ENCODE measurements at places on chromosomes 7 and 10.

GRCh38 chr7:37109016-37109683, 339.5 kb downstream of the ELMO1 start:
- DNase-seq = no peak

DNA sequence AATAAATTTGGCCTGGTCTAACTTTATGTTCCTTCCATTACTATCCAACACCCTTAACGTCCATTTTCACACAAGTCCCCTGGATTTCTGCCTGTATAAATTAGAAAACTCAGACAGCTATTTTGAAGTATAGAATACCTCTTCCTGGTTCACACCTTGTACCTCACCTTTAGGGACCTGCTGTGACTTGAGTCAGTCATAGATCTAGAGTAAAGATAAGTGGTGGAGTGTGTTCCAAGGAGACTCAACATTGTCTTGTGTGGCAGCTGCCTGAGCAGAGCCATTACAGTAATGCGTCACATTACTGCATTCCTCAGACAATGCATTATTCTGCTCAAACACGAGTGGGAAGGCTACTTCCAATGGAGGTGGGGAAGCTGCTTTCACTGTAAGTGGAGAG, 513.9 kb downstream of the ADRA2A start:
- DNase-seq = no peak

- no peak for DNase-seq
Observed at GRCh38 chr7:115635376-115635775, 395.2 kb downstream of the TFEC start.

- no peak for DNase-seq
Observed at GRCh38 chr7:43590862-43591557, 8.1 kb downstream of the STK17A start.

GRCh38 chr7:139602143-139602722, 78.7 kb downstream of the CLEC2L start:
- no peak for DNase-seq

DNA sequence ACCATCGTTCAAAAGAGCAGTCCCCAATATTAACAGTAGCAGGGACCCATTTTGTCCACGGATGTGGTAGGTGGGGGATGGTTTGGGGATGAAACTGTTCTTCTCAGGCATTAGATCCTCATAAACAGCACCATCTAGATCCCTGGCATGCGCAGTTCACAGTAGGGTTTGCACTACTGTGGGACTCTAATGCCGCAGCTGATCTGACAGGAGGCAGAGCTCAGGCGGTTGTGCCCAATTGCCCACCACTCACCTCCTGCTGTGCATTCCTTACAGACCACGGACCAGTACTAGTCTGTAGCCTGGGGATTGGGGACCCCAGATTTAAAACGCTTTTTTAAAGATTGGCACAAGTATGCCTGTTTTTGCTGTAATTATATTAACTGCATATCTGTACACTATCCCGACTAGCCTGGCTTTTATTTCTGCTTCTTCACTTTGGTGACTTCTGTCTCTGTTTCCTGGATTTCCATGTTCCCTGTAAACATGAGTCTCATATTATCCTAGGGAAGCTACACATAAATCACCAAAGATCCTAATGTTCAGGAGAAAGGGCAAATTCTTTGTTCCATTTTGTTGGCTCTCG, 163.3 kb upstream of the AKR1E2 start:
- no peak for DNase-seq

GRCh38 chr10:132536241-132536876, 1.2 kb upstream of the INPP5A start:
- DNase-seq = no peak

GRCh38 chr7:4765776-4766490, 9.5 kb upstream of the AP5Z1 start:
- DNase-seq = no peak

GRCh38 chr10:14820010-14820774, 17.6 kb downstream of the CDNF start:
- no peak for DNase-seq

- DNase-seq = no peak
Observed at GRCh38 chr7:117873310-117874190, at the start of gene CTTNBP2. CTTNBP2 (minus strand) TSS chr7:117873441; CDS start chr7:117873415, 26 bp downstream.

GRCh38 chr10:21297603-21298383, 227.7 kb downstream of the SKIDA1 start:
- DNase-seq = no peak

- DNase-seq = no peak
Observed at GRCh38 chr10:84715911-84716310, 387.5 kb downstream of the CCSER2 start.

DNA sequence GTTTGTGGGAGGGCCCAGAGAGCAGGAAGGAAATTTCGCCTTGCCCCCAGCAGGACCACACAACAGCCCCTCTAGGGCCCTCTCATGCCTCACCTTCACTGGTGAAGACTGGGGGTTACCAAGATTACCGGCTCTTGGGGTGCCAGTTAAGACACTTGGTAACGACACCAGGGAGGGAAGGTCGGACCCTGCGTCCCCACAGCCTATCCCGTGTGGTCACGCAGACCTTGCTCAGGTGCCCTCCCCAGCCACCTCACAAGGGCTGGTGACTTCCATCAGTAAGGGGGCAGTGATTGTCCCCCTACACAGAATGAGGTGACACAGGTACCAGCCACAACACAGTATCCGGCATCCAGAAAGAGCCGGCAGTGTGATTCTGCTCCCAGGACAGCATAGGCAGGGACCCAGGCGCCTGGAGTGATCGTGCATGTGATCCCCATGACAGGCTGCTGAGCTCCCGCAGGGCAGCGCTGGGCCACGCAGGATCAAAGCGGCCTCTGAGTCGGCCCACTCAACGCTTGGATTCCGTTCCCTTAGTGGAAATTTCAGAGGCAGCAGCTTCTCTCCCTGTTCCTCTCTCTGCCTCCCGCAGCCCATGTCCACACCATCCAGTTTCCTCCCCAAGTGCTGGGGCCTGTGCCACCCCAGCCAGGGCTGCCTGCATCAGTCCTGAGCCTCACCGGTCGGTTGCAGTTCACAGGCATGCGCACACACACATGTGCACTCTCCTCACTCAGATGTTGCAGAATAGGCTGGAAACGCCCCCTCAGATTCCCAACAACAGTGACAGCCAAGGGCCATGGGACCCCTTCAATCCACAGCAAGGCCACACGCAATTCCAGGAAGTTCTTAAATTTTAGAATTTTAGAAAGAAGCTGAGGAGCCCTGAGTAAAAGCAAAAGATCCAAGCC, 35.8 kb downstream of the CAMK2B start:
- DNase-seq = no peak

DNA sequence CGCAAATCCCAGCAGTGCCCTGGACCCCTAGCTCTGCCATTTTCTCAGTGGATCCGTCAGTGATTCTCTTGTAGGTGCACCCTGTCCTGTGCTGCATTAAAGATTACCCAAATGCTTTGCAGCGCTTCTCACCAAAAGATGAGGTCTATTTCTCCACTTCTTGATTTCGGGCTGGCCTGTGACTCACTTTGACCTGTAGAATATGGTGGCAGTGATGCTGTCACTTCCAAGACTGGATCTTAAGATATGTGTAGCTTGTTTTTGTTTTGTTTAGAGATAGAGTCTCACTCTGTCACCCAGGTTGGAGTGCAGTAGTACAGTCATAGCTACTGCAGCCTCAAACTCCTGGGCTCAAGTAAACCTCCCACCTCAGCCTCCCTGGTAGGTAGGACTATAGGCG, 37.0 kb upstream of the ZMIZ1 start:
- DNase-seq = no peak

- DNase-seq = no peak
Observed at GRCh38 chr7:30459591-30460245, 18.9 kb downstream of the NOD1 start.

DNA sequence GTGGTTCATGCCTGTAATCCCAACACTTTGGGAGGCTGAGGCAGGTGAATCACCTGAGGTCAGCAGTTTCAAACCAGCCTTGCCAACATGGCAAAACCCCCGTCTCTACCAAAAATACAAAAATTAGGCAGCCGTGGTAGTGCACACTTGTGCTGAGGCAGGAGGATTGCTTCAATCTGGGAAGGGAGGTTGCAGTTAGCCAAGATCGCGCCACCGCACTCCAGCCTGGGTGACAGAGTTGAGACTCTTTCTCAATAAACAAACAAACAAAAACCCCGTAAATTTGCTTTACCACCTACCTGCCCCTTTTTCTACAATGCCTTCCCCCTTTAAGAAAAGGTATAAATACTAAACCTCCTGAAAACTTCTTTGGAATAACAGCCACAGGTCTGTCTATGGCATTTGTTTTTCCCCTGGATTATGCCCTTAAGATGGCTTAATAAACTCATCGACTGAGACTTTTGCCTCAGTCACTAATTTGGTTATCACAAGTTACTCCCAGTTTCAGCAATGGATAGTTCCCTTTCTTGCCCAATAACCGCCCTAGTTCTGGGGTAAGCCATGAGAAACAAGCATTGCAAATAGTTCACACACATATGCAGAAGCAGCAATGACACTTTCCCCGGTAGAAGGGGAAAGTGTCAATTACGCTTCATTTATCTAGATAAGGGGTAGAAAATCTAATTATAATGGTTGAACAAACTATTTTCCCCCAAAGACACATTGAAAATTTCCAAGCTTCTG, 52.8 kb upstream of the SVIL start:
- no peak for DNase-seq

- no peak for DNase-seq
Observed at GRCh38 chr10:66837990-66838389, 87.8 kb upstream of the LRRTM3 start.

DNA sequence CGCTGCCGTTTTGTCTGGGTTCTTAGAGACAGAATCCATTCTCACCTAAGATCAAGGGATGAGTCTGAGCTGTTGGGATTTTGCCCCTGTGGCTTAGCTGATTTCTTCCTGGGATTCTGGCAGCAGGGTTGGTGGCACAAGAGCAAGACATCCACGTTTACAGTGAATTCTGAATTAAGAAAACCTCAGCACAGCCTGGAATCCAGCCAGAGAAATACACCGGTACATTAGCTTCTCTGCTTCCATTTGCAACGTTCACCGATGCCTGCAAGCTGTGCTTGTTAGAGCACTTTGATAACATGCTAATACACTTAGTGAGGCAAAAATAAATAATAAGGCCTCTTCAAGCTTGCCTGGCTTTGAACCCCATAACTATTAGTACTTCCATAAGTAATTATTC, 569.8 kb downstream of the CALN1 start:
- no peak for DNase-seq

DNA sequence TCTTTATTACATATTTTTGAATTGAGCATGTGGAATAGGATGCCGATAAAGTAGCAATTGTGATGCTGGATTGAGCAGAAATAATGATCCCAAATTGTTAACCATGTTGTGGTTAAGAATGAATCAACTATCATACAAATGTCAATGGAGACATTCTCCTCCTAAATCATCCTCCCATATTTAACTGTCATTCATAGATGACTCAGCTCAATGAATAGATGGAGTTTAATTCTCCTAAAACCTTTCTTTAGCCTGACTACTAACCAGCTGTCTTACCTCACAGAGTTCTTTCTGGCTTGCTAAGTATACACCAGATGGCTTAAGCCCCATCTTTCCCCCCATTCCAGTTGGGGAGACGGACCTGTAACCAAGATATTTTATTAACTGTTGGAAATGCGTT, 23.4 kb upstream of the NPS start:
- DNase-seq = no peak

GRCh38 chr10:15118615-15119014, 21.5 kb downstream of the RPP38 start:
- no peak for DNase-seq

DNA sequence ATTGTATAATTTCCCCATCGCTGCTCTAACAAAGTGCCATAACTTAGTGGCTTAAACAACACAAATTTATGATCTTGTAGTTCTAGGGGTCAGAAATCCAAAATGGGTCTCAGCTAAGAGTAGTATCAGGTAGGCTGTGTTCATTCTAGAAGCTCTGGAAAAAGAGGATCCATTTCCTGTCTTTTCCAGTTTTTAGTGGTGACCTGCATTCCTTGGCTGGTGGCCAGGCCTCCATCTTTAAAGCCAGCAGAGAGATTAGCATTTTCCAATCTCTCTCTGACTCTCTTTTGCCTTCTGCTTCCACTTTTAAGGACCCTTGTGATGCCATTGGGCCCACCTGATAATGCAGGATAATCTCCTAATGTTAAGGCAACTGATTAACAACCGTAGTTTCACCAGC, 41.0 kb upstream of the C10orf120 start:
- no peak for DNase-seq

- DNase-seq = no peak
Observed at GRCh38 chr10:78255796-78256638, 222.4 kb downstream of the RPS24 start.

DNA sequence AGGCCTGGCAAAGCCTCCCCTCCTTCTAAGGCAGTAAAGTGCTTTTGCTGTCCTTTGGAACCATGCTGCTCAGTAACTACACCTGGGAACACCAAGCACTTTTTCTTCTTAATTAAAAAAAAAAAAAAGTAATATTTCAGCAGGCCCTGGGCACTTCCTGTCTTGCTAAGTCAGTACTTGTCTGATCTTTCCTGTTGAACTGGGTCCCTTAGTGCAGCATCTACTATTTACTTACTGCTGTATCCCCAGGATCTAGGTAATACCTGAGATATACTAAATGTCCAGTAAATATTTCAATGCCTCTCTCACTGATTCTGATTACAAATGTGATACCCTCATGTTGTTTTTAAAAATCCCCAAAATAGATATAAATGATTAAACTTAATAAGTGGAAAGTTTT, 77.4 kb downstream of the PPP1R3C start:
- DNase-seq = no peak

DNA sequence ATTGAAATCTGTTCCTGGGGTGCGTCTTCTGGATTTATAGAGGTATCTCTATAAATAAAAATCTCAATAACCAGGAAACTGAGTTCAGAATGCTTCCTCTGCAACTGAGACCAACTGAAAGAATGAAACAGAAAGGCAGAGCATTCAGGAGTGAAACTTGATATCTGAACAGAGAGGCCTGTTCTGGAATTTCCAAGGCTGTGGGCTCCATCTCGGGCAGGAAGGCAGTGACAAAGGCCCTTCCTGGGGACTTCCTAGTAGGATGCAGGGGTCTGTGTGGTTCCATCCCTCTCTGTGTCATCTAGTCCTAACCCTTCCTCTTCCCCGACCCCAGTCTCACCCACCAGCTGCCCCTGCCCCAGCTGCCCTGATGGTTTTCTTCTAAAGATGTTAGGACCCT, 52.0 kb downstream of the JCAD start:
- no peak for DNase-seq

- DNase-seq = no peak
Observed at GRCh38 chr7:132655131-132655727, 79.0 kb upstream of the PLXNA4 start.

- DNase-seq = no peak
Observed at GRCh38 chr10:15144788-15145187, 23.7 kb downstream of the NMT2 start.

- peak; percentile 92 for DNase-seq
Observed at GRCh38 chr7:26657686-26658388, 206.6 kb downstream of the SKAP2 start.

- no peak for DNase-seq
Observed at GRCh38 chr10:132382231-132382922, 14.6 kb upstream of the PWWP2B start.

GRCh38 chr10:112813866-112814591, 136.0 kb upstream of the TCF7L2 start:
- no peak for DNase-seq
